Islet precursor cell (in vitro differentiated cells): ENCODE measurements at places on chromosomes 3 and 15.

DNA sequence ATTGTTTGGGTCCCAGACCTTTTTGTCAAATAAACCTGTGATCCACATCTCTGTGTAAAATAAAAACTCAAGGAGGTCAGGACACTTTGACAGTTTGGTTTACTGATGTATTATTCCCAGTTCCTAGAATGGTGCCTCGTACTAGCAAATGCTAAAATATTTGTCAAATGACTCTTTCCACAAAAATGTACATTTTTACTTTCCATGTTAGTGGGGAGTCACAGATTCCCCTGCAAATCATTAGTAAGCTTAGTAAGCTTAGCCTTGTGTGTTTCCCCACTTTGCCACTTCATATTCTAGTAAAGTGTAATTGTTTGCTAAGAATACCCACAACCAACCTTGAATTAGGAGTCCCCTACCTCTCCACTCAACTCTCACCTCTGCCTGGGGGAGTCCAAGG lies 2.4 kb upstream of the MAGI1 start:
- no peak for DNase-seq

GRCh38 chr3:144296808-144297207 lies 325.2 kb downstream of the DIPK2A start:
- no peak for DNase-seq

GRCh38 chr3:57890874-57891273 lies 117.3 kb upstream of the FLNB start:
- no peak for DNase-seq

DNA sequence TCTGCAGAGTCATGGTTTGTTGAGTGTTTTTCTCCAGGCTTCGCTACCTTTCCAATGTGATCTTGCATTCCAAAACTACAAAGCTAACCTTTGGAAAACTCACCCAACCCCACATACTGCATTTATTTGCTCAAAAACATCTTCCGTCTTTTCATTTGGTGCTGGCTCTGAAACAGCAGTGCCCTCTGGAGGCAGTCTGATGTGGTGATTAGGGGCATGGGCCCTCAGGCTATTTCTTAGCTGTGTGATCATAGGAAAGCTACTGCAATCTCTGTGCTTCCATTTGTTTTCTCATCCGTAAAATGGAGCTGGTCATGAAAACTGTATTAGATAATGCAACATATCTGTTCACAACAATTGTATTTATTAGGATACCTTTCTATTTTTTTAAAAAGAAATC lies 47.0 kb downstream of the MTHFS start:
- DNase-seq = peak; percentile 62

DNA sequence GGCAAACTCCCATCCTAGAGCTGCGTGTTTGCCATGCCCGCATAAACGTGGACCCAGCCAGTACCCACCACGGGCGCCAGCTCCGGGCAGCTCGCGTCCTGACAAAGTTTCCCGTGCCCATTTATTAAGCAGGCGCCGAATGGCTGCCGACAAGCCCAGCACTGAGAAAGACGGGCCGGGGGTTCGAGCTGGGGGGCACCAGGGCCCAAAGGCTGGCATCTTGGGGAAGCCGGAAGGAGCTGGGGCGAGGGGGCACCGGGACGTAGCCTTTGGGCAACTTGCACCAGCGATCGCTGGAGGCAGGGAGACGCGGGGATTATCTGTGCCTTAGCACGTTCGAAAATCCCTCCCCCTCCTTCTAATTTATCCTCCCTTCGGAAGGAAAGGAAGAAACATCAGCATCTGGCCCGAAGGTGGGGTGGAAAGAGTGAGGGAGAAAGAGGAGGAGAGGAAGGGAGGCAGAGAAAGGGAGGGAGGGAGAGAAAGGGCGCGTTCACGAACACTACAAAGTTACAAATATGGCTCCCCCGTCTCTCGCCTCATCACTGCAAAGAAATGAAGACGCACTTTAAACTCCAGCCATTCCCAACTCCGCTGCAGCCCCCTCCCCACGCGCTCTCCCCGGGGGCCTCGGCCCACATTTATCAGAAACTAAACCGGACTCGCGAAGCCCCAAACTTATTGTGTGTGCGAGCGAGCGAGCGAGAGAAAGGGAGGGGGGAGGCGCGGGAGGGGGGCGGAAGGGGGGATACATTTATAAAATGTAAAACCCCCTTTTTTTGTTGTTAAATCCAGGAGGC lies 1.0 kb downstream of the ANP32A start:
- peak; percentile 65 for DNase-seq

DNA sequence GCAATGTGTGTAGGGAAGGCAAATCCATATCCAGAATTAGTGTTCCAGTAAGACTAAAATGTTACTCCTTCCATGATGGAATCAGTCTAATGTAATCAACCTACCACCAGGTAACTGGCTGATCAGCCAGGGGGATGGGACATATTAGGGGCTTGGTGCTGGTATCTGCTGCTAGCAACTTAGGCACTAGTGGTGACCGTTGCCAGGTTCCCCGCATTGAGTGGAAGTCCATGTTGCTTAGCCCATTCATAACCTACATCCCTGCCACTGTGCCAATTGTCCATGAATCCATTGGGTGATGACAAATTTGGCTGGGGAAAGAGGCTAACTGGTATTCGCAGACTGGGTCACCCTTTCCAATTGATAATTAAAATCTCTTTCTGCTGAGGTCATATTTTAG lies 212.2 kb upstream of the ROBO1 start:
- no peak for DNase-seq

GRCh38 chr3:142809259-142809658 lies 79.6 kb downstream of the PCOLCE2 start:
- no peak for DNase-seq

DNA sequence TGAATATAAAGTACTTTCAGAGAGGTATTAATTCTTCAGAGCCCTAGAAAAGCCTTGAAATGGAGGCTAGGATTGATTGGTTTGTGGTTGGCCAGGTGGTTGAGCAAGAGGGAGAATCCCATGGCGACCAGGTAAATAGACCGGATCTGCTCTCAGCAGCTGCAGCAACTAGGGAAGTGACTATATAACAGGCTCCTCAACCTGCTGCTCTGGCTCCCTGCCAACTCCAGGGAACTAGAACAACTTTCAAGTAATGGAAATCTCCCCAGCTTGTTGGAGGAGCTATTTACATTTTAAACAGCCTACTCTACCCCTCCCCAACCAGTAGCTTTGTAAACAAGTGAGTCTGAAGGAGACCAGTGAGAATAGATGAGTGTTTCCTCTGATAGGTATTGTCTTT lies 121.8 kb upstream of the CADM2 start:
- peak; percentile 59 for DNase-seq

GRCh38 chr3:176807938-176808337 lies 389.3 kb downstream of the TBL1XR1 start:
- DNase-seq = no peak

DNA sequence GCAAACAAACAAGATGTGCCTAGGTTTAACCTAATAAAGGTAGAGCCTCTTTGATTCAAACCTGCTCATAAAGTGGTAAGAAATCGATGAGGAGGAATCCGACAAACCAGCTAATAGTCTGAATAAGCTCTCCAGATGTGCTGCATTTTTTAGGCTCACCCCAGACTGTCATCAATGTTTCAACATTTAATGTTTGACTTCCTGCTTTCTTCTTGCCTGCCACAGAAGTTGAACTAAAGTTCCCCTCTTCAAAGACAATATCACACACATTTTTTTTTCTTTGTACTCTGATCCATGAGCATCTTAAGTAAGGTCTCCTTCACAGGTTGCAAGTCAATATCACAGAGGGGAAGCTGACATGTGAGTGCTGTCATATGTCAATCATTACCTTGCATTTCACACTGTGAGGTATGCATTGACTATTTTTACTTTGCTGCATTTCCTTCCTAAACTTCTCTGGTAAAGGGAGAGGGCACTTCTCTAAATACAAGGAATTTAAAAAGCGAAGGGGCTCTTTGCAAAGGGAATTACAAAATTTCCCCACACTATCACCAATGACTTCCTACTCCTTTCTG lies 172.3 kb upstream of the MCTP2 start:
- DNase-seq = no peak

- DNase-seq = no peak
These were observed 850 bp upstream of the SLC41A3 start for GRCh38 chr3:126084768-126085180.

DNA sequence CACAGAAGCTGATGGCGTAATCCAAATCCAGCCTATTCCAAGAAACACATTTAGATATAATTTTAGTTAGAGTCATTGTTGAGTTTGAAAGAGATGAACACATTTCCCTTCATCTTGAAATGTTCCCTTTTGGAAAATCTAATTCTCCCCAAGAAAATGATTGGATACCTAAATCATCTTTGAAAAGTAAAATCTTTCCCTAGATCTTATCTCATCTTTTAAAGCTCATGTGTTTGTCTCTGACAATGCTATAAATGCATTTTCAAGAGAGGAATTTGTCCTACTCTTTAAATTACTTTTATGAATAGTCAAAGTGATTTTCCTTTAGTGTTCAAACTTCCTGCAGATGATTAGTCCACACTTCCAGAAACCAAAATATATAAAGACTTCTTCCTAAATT lies 82.6 kb upstream of the CNTN6 start:
- DNase-seq = no peak

DNA sequence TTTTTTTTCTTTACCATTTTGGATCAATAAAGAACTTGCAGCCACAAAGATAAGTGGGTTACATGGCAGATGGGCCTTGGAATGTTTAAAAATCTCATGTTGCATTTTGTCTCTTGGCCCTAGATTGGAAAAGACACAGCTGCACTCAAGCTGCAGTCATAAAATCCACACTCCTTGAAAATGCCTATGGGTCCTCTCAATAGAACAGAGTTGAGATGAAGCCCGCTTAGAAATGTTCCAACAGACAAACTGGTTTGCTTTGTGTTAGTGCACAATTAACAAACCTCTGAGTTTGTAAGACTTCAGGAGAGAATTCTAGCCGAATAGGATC lies 401.2 kb upstream of the CDIN1 start:
- DNase-seq = no peak

DNA sequence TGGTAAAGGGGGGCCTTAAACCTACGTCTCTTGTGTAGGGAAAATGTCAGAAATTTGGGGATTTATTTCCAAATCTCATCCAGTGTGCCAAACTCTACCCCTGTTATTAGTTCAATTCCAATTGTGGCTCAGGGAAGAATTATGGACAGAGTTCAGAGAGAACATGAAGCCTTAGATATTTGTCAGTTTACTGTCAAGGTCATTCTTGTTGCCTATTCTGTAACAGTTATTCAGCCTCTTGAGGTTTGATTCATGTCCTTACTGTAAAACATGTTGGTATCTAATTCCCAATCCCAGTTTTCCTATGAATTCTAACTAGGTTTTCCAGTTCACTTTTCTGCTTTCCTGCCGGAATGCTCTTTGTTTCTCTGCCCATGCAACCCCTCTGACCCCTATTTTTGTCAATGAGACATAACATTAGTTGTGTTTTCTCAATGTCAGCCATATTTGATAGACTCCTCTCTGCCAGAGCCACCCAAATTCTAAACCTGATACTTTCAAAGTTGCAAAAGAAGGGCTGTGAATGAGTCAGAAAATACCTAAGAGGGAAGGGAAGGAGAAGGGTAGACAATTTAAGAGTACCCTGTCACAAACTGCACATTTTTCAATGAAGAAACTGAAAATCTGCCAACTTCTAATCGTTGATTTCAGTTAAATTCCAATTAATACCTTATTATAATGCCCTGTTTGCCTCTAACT lies 52.4 kb downstream of the ATOSA start:
- no peak for DNase-seq

GRCh38 chr3:114519415-114519814 lies 225.6 kb downstream of the TIGIT start:
- peak; percentile 57 for DNase-seq

GRCh38 chr15:78618490-78618934 lies 2.3 kb downstream of the CHRNA3 start:
- peak; percentile 89 for DNase-seq

DNA sequence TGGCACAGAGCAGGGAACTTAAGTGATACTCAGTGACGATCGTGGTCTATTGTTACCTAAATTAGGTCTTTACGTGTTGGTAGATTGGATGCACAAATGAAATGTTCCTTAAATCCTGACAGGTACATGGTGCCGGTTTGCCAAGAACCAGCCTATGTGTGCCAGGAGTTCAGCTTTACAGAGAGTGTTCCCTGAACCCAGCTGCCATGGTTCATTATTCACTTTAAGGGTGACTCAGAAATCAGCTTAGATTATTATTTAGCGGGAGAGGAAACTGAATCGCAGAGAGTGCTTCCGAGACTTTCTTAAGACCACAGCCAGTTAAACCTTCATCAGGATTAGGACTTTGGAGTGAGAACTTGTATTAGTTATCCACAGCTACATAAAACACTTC lies 21.5 kb downstream of the FAM43A start:
- no peak for DNase-seq

DNA sequence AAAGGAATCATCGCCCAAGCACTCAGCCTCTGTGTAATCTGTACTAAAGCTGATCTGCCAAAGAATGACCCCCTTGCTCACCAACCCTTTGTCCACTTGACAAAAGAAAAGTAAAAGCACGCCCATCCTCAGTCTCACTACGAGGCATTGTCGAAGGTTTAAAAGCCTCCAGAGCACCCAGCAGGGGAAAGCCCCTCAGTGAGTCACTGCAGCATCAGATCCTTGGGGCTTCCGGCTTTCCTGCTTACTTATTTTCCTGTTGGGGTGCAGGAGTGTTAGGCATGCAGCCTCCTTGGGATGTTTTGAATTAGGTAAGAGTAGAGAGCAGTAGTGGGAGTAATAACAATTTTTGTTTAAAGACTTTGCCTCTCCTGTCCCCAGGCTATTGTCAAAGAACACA lies 216.1 kb downstream of the MTHFS start:
- no peak for DNase-seq

- DNase-seq = no peak
These were observed 17.3 kb downstream of the GJD2 start for GRCh38 chr15:34737477-34737876.

GRCh38 chr3:37979541-37980461 lies 10.8 kb upstream of the VILL start:
- DNase-seq = peak; percentile 37

GRCh38 chr3:152330559-152330958 lies 61.8 kb downstream of the MBNL1 start:
- DNase-seq = no peak

DNA sequence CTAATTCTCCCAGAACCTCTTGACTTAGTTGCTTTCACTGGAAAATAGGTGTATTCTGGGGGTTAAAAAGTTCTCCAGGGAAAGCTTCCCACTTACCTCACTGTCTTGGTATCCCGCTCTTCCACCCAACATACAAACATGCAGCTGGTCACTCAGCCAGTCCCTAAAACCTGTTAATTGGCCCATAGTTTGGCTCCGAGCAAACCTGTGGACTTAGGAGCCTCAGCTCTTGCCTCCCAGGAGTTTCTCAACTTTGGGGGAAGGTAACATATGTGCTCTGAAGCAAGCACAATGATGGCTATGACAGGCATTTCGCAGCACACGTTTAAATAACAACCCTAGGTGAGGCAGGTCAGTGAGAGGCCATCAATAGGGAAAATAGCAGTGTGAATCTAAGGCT lies 25.8 kb upstream of the LRRFIP2 start:
- DNase-seq = peak; percentile 86

GRCh38 chr15:92105611-92106010 lies 252.1 kb downstream of the SLCO3A1 start:
- DNase-seq = no peak

GRCh38 chr15:67329984-67330733 lies 75.6 kb downstream of the IQCH start:
- no peak for DNase-seq
